ENCODE measurements at places on chromosomes 4 and X. TPM values are rescaled to one million over a fixed set of nuclear protein-coding genes. Genes with fewer than 3 reads are reported as not detected.

The NAT8L gene
- 1.6 TPM for total RNA-seq

The GUCY1A1 gene
- 8.5 TPM for total RNA-seq

The CD40LG gene
- not detected for total RNA-seq

The DDIT4L gene
- total RNA-seq = 2.7 TPM

The ZCCHC4 gene
- total RNA-seq = 4.1 TPM

The UGT2B7 gene
- not detected for total RNA-seq

The SMR3B gene
- total RNA-seq = not detected

The AASDH gene
- 6.4 TPM for total RNA-seq

The TMEM192 gene
- 12.9 TPM for total RNA-seq
